ENCODE measurements at places on chromosomes 6 and 20. TPM values are rescaled to one million over a fixed set of nuclear protein-coding genes. Genes with fewer than 3 reads are reported as not detected.

The LRFN2 gene
- 24.1 TPM for total RNA-seq

The OPN5 gene
- not detected for total RNA-seq

The EFCAB8 gene
- not detected for total RNA-seq

The PAK5 gene
- 33.0 TPM for total RNA-seq

The PDE7B gene
- total RNA-seq = 16.3 TPM

The LST1 gene
- 1.2 TPM for total RNA-seq

The TMC2 gene
- total RNA-seq = 4.5 TPM
